ENCODE measurements at places on chromosomes 5 and 9.

DNA sequence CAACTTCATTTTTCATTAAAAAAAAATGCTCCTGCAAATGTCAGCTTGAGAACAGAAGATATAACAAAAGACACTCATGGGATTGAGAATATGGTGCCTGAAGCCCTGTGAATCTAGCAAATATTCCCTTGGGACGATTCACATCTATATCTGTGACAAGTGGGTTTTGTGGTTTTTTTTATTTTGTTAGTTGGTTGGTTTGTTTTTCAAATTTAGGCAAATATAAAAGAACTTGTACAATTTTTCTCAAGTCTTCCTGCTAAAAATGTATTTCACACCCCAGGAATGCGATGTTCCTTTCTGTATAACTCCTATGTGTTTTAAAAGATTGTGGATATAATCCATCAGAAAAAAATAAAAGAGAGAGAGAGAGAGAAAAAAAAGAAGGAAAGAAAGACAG is 1061.8 kb upstream of the ARRDC3 start:
- DNase-seq: no peak

DNA sequence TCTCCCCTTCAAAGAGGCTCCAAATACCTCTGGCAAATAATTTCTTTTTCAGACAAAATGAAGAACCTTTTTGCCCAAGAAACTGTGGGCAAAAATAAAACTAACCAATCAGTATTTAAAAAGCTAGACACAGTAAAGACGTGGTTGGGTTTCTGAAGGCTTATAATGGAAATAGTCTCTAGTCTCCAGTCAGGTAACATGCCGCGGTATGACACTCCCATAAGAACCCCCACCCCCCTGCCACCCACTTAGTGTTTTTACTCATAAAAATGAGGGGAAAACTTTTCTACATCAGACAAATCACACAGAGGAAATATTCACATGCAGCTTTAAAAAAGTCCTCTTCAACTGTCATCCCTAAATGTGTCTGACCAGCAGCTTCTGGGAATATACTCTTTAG is 105.3 kb downstream of the THBS4 start:
- DNase-seq: peak; percentile 46

DNA sequence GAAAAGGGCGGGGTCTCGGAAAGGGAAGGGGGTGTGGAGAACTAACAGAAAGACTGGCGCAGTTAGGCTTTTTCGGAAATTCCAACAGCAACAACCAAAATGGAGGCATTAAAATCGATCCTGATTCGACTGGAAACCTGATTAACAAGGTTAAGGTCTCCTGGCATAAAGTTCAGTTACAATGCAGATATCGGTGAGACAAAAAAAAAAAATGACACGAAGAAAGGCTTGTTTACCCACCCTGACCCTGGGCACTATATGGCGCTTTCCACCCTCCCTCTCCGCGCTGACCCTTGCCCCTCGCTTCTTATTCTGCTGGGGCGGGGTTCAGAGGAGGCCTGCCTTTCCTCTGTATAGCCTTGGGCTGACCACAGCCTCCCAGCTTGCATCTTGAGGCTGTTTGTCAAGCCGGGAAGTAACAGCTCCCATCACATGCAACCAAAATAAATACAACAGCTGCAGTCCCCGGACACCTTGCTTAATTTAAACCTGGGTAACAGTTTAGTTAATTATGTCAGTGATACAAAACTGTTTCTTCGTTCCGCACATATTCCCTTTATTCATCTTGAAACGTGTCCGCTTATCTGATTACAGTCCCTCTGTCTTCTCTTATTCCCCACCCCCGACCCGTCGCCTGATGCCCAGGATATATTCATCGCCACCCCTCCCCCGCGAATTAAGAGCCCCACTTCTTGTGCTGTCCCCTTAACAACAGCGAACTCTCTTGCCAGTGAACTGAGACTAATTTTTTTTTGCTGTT is 795 bp upstream of the PJA2 start:
- DNase-seq: no peak

DNA sequence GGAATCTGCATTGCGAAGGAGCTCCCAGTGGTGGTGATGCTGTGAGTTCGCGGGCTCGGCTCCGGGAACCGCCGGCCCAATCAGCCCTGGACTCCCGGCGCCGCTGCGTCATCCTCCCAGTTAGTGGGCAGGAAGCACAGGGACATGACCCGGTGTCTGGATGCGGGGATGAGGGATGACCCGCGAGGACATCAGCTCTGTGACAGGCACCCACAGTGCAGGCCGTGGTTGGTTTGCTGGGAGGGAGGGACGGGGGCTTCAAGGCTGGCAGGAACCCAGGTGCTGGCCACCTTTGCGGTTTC is 996 bp downstream of the NXNL2 start:
- no peak for DNase-seq

- no peak for DNase-seq
These were observed 8.4 kb downstream of the SREK1IP1 start for GRCh38 chr5:64759960-64760660.

GRCh38 chr5:158684469-158684868 is 415.2 kb downstream of the EBF1 start:
- DNase-seq: no peak

GRCh38 chr9:125436613-125437443 is 175.2 kb downstream of the GAPVD1 start:
- DNase-seq: no peak

DNA sequence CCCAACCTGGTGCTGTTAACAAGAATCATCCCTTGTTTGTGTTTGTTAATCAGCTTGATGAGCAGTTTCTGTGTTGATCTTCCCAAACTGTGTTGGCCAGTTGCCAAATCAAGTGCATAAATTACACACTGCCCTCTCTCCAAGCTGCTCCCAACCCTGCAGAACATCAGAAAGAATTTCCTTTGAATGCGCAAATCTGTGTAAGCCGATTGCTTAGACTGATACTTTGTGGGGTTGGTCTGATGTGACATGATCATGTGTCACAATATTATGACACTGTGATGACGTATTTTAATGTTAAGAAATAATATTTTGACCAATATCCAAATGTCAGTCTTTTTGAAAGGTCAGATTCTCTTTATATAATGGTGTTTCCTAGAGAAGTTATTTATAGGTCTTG is 766.4 kb upstream of the WWC1 start:
- DNase-seq: no peak

DNA sequence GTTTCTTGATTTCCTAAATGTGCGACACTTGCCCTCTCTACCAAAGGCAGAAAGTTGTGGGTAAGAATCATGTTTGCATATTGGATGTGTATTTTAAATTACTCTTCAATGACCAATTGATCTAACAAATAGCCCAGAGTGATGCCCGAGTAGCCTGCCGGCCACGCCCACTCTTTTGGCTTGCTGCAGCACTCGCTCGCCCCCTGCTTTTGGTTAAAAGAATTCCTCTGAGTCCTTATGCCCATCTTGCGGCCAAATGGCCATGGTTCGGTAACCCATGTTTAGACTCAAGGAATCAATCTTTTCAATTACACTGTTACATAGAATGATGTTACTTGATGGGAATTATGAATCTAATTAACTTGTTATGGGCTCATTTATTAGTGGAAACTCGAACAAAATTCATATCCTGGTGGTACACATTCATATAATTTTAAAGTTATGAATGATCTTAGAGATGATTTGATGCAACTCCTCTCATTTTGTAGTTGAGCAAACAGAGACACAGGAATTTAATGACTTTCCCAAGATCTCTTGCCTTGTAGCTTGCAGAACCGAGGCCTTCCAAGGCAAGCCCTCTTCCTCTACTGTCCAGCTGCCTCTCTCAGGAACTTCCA is 36.5 kb downstream of the PPIC start:
- no peak for DNase-seq

GRCh38 chr5:76816110-76816831 is 2.6 kb upstream of the F2RL1 start:
- DNase-seq: no peak

DNA sequence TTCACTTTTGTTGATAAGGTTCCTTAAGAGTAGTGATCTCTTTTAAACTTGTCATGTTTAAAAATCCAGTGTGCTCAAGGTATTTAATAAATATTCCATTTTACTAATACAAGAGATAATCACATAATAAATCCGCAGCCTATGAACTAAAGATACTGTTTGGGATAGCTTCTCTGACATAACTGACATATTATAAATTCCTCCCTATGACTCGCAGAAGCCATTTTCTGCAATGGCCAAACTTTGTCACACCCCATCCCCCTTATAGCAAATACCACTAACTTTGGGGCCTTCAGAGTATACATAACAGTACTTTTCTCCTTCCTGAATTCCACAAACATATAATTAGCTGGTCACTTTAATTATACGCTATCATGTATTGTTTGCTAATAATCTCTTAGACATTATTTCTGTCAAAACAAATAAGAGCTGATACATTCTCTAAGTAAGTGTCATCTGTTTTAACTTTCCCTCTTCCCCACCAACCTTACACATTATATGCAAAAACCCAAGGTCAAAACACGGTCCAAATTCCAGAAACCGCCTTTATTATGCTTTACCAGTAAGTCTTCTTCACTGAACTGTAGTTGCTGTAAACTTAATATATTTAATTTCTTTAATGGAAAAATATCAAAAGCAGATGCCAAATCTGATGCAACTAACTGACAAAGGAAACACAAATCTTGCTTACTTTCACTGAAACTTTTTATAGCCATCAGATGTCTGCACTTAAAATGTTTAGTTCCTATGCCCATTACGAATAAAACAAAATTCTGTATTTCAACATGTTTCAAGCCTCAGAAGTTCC is 971 bp downstream of the TMEM267 start:
- DNase-seq: no peak

DNA sequence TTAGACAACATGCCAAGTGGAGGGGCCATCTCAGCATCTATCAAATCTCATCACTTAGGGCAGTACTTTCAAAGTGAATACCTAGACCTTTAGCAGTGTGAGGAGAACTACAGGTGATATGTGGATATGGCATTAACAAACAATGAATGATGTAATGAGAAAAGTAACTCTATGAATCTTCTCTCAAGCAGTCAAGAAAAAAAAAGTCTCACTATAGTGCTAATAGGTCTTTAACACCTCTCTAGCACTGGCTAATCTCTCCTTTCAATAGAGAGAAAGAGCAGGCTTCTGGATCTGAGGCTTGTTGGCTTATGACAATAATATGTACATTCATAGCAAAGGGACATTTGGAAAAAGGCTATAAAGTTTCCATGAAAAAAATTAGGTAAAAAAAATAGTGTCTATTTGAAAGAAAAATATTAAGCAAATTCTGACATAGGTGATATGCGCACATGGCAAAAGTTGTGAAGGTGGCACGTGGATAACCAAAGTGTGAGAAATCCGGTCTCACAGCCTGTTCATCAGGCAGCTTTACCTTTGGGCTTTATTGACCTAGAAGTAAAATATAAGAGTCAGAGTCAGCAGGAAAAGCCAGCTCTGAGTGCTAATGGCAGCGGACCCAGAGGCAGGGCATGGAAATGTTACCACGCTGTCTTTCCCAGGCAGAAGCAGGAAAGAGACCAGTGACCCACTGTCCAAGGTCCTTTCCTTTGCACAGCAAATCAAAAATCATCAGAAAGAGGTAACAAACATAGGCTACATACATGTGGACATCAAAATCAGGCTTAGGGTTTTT is 203.4 kb downstream of the EFNA5 start:
- DNase-seq: no peak

GRCh38 chr5:172837640-172838039 is 3.6 kb downstream of the ERGIC1 start:
- DNase-seq: peak; percentile 75

DNA sequence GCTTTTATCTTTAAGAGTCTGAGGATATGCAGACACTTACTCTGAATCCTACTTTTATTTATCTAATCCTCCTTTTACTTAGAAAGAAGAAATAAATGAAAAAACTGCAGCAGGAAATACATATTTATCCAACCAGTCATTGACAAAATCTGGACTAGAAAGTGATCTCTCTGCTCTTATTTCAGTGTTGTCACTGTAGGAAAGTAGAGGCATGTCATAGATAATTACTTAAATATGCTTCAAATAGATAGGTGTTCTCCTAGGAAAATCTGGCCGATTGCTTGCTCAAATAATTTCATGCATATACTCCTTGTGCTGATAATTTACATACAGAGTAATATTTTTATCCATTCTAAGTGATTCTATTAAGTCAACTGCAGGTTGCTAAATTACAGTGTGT is 2001.9 kb upstream of the C9orf72 start:
- no peak for DNase-seq

DNA sequence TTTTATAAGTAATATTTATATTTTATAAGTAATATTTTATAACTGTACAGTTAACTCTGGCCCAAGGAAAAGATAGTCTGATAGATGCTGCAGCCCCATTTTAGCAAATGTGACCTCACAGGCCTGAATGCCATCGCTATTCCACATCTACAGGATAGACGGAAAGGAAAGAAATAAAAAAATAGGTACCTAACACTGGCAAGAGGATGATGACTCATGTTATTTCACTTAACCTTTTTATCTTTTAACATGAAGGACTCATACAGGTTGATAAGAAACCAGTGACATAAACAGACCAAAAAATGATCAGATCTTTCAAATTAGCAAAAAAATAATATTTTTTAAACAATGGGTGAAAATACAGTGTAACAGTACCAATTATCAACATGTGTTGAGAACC is 2.7 kb downstream of the CD274 start:
- no peak for DNase-seq

GRCh38 chr5:152097128-152097527 is 172.5 kb upstream of the GLRA1 start:
- no peak for DNase-seq

GRCh38 chr9:96302021-96302420 is at the start of gene HSD17B3:
TSS of gene HSD17B3 (minus strand) at chr9:96302176. CDS start at chr9:96302104, 72 bp downstream.
- no peak for DNase-seq

- DNase-seq: no peak
These were observed 159.2 kb upstream of the WWC1 start for GRCh38 chr5:168132241-168132641.

GRCh38 chr5:14182761-14183160 is 39.6 kb downstream of the TRIO start:
- no peak for DNase-seq

GRCh38 chr5:78992146-78992545 is 7.0 kb upstream of the ARSB start:
- DNase-seq: no peak

DNA sequence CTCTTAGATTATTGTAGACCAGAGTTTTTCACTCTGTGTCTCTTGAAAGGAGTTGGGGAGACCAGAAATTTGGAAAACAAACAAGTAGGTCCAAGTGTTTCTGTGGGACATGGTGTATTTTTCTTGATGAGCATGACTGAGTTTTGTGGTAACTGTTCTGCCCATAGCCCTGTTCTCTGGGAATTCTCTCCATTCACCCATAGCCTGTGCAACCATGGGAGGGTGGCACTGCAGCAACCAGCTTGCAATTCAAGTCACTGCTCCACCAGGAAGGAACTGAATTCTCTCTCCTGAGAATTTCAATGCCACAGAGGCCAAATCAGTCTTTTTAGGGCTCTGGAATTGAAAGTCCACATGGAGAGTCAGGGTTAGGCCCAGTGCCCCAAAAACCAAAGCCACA is 475.3 kb upstream of the TRPC7 start:
- no peak for DNase-seq

Measured in T-helper 2 cell (primary cell).